ENCODE measurements at places on chromosomes 3 and 15.
A peak's percentile ranks its signal among the peaks of the same experiment; 100 is the strongest.

GRCh38 chr3:157501863-157502262 is 1.4 kb downstream of the VEPH1 start:
- no peak for DNase-seq

GRCh38 chr3:132273036-132273435 is 44.2 kb upstream of the ACP3 start:
- DNase-seq: no peak

GRCh38 chr15:48569591-48570302 is 75.8 kb downstream of the FBN1 start:
- no peak for DNase-seq

DNA sequence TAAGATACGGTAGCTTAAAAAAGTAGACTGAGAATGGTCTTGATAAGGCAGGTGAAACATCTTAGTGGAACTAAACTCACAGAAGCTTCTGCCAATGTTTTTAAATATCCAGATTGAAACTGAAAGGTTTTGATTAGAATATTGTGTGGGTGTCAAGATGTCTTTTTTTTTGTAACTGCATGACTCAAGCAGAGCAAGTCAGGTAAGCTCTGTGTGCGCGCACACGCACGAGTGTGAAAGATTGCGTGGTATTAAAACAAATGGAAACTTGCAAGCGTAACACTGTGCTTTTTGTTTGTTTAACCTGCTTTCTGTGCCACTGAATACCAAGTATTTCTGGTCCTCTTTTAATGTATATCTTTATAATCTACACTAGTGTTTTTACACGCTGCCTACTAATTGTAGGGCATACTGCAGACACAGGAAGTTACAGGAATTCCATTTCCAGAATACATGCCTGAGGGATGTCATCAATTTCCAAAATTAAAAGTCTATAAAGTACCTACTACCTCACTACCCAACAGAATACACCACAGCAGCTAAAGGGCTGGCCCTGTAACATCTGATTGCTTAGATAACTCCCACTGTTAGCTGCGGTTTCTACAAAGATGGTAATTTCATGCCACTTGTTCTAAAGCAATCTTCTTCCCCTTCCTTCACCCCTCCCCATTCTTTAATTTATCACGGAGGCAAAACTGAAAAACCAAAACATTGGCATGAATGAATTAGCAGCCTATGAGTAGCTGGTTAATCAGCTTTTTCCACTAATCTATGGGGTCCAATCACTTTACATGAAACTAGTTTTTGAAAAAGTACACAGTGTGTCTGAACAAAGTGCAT is 472.8 kb downstream of the SHQ1 start:
- no peak for DNase-seq

- DNase-seq: no peak
These were observed 514 bp downstream of the PLS1 start for GRCh38 chr3:142596726-142597088.

- DNase-seq: no peak
These were observed at the start of gene C3orf22 for GRCh38 chr3:126558336-126559071. Gene C3orf22 (minus strand): TSS chr3:126558932. CDS start chr3:126553390, 5,542 bp downstream.

- DNase-seq: no peak
These were observed 1.1 kb downstream of the WDR72 start for GRCh38 chr15:53758412-53758811.

GRCh38 chr15:60871731-60872130 is 357.4 kb downstream of the RORA start:
- no peak for DNase-seq

DNA sequence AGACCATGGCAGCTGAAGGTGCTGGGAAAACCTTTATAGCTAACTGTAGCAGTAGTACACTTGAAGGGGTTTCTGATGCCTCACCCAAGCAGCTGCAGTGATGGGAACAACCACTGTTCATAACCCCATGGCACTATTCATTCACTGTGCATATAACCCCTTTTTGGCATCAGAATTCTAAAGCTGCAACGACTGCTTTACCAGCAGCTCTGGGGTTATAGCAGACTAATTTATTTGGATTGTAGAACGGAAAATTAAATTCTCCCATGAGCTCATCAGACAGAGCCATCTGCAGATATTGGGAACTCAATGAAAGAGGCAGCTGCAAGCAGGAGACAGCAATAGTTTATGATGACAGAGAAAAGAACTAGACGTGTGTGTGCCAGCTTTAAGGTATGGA is 28.6 kb downstream of the TFDP2 start:
- no peak for DNase-seq

DNA sequence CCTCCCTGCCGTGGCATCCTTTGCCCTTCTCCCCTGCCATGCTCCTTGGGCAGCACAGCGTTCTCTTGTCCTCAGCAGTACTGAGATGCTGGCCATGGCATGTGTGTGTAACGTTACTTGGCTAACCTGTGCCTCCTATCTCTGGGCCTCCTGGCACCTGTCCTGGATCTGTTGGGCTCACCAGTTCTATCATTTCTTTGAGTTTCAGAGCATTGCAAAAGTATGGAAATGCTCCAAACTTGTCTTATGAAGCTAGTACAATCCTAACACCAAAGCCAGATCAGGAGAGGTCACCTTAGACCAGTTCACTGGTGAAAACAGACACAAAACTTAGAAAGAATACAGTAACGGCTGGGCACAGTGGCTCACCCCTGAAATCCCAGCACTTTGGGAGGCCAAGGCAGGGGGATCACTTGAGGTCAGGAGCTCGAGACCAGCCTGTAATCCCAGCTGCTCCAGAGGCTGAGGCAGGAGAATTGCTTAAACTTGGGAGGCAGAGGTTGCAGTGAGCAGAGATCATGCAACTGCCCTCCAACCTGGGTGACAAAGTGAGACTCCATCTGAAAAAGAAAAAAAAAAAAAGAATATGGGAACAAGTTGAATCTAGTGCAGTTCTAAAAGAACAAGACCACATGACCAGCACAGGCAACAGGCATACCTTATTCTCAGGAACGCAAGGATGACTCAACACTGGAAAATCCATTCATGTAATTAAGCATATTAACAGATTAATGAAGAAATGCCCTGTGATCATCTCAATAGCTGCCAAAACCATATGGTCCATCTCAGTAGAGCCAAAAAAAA is 62.4 kb upstream of the TRPM1 start:
- no peak for DNase-seq

- DNase-seq: no peak
These were observed 120.0 kb downstream of the ATP1B3 start for GRCh38 chr3:141996437-141996836.

GRCh38 chr3:148711981-148712666 is 14.4 kb downstream of the AGTR1 start:
- no peak for DNase-seq

DNA sequence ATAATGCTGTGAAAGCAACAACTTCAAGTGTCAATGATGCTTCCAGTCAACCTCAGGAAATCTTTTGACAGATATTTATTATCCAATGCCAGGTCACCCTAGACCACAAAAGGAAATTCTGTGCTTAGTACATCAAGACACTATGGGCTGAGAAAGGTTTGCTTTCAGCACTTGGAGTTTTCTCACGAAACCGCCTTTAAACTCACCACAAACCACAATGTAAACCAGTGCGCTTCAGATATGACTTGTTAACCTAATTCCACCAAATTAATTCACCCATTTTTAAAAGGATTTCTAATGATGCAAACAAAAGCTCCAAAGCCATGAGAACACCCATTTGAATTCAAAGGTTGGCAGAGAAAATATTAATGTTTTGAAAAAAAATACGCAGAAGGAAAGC is 292.9 kb upstream of the NR2F2 start:
- no peak for DNase-seq

DNA sequence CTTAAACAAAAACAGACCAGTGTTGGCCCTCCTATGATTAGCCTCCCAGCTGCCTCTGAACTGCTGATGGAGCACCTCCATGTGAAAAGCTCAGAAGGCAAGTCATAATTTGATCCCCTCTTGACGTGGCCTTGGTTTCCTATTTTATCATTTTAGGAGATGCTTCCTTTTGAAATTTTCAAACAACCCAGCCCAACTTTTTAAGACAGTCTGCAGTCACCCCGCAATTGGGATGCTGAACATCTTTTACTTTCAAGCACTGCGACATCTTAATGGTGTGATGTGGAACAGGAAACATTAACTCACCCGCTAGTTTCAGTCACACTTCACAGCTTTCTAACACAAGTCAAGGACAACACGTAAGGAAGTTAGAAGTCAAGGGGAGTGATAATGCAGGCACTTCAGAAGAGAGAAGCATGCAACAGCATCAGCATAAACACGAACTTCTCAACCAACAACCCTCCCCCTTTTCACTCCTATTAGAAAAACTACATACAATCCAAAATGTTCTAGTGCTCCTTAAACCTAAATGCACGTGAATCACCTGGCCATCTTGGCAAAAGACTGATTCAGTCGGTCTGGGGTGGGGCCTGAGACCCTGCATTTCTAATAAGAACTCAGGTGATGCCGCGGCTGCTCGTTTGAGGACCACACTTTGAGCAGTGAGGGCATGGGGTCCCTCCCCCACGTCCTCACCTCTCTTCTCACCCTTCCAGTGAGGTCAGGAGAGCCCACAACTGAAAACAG is 161.5 kb downstream of the FOXP1 start:
- no peak for DNase-seq

DNA sequence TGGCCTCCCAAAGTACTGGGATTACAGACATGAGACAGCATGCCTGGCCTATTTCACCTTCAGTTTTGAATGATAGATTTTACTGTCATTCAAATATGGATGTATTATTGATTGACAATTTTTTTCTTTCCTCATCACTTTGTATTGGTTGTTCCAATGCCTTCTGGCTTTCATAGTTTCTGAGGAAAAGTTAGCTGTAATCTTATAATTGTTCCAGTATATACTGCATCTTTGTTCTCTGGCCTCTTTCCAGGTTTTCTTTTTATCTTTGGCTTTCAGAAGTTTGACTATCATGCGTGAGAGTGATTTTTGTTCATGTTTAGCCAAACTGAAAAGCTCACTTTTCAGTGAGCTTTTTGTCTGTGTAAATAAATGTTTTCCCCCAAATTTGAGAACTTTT is 157.1 kb downstream of the RSRC1 start:
- no peak for DNase-seq

- no peak for DNase-seq
These were observed 144.3 kb downstream of the ERC2 start for GRCh38 chr3:56323986-56324420.

DNA sequence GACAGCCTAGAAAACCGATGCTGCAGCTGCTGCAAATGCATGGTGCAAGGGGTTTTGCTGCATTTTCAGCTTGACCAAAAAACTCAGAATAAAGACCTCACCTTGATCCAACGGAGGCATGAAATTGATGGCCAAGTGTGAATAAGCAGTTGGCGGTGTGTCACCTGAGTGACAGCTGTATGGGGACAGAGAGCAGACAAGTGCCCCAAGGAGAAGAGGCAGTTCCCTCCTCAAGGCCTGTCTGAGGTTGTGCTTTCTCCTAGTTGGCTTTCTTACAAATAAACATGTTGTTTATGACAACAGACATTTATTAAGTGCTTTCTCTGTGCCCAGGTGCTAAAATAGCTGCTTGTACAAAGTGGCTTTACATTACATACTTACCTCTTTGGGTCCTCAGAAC is 10.3 kb downstream of the PGPEP1L start:
- no peak for DNase-seq

- DNase-seq: no peak
These were observed 32.9 kb upstream of the ALPK3 start for GRCh38 chr15:84784262-84784661.

DNA sequence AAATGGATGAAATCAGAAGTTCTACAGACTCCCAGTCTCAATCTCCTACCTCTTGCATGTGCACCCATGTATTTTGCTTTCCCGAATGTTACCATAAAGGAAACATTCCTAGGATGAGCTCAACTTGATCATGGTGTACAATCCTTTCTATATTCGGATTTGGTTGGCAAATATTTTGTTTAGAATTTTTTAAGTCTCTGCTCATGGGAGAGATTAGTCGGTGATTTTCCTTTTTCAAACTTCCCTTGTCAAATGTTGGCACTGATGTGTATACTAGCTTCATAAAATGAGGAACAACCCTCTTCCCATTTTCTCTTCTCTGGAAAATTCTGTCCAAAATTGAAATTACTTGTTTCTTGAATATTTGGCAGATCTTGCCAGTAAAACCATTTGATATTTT is 317.6 kb upstream of the RASGRP1 start:
- DNase-seq: no peak

- no peak for DNase-seq
These were observed 37.9 kb upstream of the MYH15 start for GRCh38 chr3:108548304-108548703.

GRCh38 chr15:69609176-69609575 is 156.6 kb downstream of the RPLP1 start:
- no peak for DNase-seq

DNA sequence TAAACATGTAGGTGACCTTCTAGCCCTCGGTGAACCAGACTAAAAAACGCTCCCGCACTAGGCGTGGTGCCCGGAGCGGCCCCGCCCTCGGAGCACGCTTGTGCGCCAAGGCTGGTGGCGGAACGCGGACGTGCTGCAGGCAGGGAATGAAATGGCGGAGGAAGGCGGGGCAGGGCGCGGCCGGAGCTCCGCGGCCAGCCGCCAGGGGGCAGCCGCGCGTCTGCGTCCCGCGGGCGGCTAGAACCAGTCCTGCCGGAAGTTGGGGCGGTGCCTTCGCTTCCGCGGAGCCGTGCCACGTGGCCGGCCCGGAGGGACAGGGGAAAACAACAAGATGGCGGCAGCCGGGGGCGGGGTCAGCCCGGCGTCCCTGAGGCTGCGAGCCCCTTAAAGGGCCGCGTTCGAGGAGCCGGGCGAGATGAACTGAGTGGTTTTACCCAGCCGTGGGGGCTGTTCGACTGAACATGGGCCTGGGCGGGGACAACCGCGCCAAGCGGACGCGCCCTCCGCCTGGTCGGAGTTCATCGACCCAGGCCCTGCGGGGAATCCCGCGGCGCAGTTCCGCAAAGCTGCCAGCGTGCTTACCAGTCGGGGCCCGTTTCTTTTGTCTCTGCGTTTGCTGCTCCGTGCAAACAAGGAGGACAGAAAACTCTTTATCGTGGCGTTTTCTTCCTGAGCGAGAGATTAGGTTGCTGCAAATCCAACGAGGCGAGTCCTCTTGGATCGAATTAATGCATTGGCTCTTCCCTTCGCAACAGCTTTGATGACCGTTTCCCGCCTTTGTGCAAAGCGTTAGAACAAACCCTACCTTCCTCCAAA is 90.9 kb upstream of the CHD2 start:
- peak; percentile 98 for DNase-seq

DNA sequence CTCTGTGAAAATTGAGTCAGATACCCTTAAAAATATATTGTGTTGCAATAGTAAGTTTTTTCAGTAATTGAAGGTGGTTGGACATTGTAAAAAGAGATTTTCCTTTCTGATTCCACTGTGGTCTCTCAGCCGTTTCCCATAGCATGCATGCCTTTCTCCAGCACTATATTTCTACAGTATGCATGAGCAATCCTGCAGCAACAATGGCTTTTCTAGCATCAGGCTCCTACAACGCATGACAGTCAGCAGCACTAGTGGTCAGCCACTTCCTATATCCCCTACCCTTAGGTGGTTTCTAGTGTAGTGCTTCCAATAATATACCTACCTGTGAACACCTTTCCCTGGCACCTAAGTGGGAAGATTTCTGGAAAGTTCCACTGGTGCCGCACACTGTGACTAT is 55.4 kb upstream of the SNRPN start:
- no peak for DNase-seq

- no peak for DNase-seq
These were observed 103.1 kb upstream of the PTX3 start for GRCh38 chr3:157333551-157333991.

- no peak for DNase-seq
These were observed 27.5 kb downstream of the PLA2G4D start for GRCh38 chr15:42066764-42067415.

- DNase-seq: peak; percentile 55
These were observed at the start of gene ZKSCAN7 for GRCh38 chr3:44554626-44555592. Gene ZKSCAN7 (plus strand): TSS chr3:44555193. CDS start chr3:44557048, 1,855 bp downstream.

- no peak for DNase-seq
These were observed 365.1 kb upstream of the SEMA6D start for GRCh38 chr15:47352217-47352616.

GRCh38 chr15:81031203-81031602 is 30.5 kb downstream of the TLNRD1 start:
- no peak for DNase-seq
